ENCODE measurements at places on chromosomes 5 and 9. TPM values are rescaled to one million over a fixed set of nuclear protein-coding genes. Genes with fewer than 3 reads are reported as not detected.

The OGN gene
- not detected for total RNA-seq

The CTXN3 gene
- not detected for total RNA-seq

The CACNA1B gene
- total RNA-seq, result not detected

The FOXD4L4 gene
- total RNA-seq, result 0.13 TPM

The ABO gene
- total RNA-seq, result 0.20 TPM

The NDUFS4 gene
- total RNA-seq, result 55.6 TPM

The BRINP1 gene
- not detected for total RNA-seq

The SLC24A2 gene
- total RNA-seq, result not detected

- H3K27ac ChIP-seq, result no peak overlapping the region
- no peak overlapping the region for H3K4me3 ChIP-seq
- no peaks in the 10 kb centered on the region for H3K36me3 ChIP-seq
- no peaks in the 10 kb centered on the region for H3K27me3 ChIP-seq
Observed at GRCh38 chr9:116232424-116233159, 79.0 kb downstream of the PAPPA start.

DNA sequence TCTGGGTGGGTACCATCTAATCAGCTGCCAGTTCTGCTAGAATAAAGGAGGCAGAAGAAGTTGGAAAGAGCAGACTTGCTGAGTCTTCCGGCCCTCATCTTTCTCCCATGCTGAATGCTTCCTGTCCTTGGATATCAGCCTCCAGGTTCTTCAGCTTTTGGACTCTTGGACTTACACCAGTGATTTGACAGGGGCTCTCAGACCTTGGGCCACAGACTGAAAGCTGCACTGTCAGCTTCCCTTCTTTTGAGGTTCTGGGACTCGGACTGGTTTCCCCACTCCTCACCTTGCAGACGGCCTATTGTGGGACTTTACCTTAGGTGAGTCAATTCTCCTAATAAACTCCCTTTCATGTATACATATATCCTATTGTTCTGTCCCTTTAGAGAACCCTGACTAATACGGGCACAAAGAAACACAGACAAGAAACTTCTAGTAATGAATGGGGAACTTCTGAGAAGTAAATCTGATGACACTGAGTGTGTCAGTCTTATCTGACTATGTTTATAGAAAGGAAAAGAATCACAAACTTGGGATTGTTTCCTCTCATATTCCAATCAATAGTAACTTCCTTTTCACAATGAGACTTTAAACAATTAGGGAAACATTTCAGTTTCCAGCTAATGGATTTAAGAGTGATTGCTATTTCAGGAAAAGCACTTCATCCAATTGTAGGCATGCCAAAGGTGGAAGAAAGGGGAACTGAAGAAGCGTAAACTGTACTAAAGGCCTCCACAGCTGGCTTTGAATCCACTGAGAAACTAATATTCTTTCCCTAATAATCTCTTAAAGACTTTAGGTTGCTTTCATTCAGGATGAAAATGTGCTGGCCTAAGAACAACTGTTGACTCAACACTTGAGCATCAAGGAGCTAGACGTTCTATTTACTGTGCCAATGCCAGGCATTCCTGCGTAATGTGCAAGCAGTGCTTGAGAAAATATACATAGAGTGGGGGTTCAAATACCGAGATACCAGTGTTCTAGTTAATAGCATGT lies 127.9 kb upstream of the PTGER4 start:
- no peak overlapping the region for H3K4me3 ChIP-seq
- peaks cover 2% of the 10 kb centered on the region for H3K4me1 ChIP-seq
- no peaks in the 10 kb centered on the region for H3K27me3 ChIP-seq
- peaks cover 4% of the 10 kb centered on the region for H3K36me3 ChIP-seq
- H3K27ac ChIP-seq, result no peak overlapping the region
- no peak for DNase-seq

DNA sequence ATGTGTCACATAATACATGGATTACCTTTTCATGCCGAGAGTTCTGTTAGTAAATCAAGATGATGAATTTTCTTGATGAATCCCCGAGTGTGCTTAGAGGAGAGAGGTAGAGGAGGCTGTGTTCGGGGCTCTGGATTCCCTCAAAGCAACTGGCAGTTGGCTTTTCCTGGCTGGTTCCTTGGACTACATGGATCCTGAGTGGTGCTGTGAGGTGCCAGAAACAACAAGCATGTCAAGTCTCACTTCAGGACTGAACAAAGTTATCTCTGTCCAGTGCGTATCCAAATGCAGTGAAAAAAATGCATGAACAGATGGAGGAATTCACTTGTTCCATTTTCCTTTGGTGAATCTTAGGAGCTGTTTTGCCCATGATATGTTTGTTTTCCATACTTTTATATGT lies 231.7 kb downstream of the FBXL7 start:
- no peak overlapping the region for H3K27ac ChIP-seq
- no peak overlapping the region for H3K4me3 ChIP-seq
- no peaks in the 10 kb centered on the region for H3K4me1 ChIP-seq
- no peak for DNase-seq

DNA sequence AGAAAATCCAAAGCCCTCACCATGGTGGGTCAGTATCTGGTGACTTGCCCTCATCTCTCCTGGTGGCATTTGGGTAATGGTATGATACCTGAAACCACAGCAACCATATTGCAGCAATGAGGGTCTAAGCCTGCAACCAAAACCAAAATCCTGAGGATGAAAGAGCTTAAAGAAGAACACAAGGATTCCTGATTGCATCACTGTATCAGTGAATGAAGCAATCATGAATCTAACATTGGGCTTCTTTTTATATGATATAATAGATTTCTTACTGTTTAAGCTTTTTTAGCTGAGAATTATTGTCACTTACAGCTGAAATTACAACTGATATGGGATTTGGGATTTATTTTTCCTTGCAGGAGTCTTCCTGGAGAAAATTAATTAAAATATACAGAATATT lies 269.9 kb downstream of the MEF2C start:
- no peaks in the 10 kb centered on the region for H3K4me1 ChIP-seq
- no peak overlapping the region for H3K4me3 ChIP-seq
- DNase-seq, result no peak
- no peak overlapping the region for H3K27ac ChIP-seq
- H3K36me3 ChIP-seq, result no peaks in the 10 kb centered on the region

DNA sequence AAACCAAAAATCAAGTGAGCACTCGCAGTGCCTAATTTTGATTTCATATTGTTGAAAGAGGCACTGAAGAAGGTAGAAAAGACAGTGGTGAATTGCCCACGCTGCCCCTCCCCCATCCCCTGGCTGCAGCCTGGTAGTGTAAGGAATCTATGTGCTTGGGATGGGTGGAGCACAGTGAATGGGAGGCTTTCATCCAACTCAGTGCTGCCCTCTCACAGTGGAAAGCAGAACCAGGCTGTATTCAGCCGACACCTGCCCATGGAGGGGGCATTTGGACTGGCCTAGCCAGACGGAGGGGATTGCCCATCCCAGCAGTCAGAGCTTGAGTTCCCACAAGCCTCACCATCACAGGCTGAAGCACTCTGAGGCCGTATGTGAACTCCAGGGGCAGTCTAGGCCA lies 800.4 kb upstream of the DMAC1 start:
- no peaks in the 10 kb centered on the region for H3K27me3 ChIP-seq
- H3K4me1 ChIP-seq, result no peaks in the 10 kb centered on the region
- no peak for DNase-seq

DNA sequence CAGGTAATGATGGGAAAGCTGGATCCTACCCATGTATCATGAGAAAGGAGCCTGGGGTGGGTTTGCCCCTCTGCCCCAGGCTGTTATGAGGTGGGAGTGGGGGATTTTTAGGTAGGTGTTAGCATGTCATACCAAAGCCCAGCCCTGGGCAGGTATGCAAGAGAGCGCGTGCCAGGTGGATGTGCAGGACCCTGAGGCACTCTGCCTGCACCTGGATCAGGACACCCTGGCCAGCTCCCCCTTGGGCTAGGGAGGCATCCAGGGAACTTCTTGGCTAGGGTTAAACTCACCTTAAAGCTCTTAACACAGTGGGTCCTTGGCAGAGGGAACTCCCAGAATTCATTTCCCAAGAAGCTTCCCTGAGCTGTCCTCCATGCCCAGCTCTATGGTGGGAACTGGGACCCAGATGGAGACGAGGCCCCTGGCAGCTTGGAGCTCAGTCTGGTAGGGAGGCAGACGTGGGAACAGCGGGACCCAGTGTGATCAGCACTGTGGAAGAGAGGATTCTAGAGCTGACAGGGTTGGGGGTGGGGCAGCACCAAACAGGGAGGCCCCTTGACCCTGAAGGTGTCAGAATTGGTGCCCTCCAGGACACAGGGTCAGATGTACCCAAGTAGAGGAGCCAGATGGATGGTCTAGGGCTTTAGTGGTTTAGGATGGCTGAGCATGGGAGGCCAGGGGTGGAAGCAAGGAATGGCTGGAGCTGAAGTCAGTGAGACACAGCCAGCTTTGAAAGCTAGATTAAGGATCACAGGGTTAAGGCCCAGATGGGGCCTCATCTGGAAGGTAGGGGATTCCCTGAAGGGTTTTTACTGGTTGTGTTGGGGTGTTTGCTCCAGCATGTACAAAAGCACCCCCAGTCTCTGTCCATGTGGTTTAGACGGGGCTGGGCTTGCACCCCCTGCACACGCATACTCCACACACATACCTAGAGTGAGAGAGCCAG lies 2.2 kb upstream of the PRR7 start:
- peaks cover 32% of the 10 kb centered on the region for H3K36me3 ChIP-seq
- no peak for DNase-seq
- peaks cover 63% of the 10 kb centered on the region for H3K4me1 ChIP-seq

DNA sequence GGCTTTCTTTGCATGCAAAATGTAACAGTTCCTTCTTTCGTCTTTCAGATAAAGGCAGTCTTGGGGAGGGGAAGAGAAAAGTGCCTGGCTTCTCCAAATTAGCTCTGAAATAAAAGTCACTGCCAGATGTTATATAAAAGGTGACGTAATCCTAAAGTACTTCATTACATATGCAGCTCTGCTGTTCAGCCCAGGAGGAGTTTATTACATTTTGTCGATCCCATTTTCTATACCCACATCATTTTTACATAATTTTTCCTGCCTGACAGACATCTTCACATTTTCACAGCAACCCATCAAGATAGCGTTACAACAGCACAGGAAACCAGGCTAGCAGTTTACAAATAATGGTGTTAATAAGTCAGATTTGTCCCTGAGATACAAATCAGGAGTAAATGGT lies 86.7 kb upstream of the SLC30A5 start:
- DNase-seq, result no peak
- H3K4me3 ChIP-seq, result no peak overlapping the region
- no peaks in the 10 kb centered on the region for H3K4me1 ChIP-seq

GRCh38 chr5:76953551-76954382 lies 922 bp downstream of the CRHBP start:
- H3K4me3 ChIP-seq, result no peak overlapping the region
- no peak for DNase-seq
- H3K27me3 ChIP-seq, result peaks cover 62% of the 10 kb centered on the region
- H3K36me3 ChIP-seq, result no peaks in the 10 kb centered on the region

GRCh38 chr5:73858776-73859175 lies 232.8 kb downstream of the ARHGEF28 start:
- H3K4me3 ChIP-seq, result no peak overlapping the region
- H3K27me3 ChIP-seq, result peaks cover 31% of the 10 kb centered on the region
- no peak overlapping the region for H3K27ac ChIP-seq
- no peak for DNase-seq
- H3K4me1 ChIP-seq, result no peaks in the 10 kb centered on the region

- no peaks in the 10 kb centered on the region for H3K36me3 ChIP-seq
- H3K4me1 ChIP-seq, result no peaks in the 10 kb centered on the region
- no peak overlapping the region for H3K27ac ChIP-seq
- DNase-seq, result no peak
- no peak overlapping the region for H3K4me3 ChIP-seq
- peaks cover 11% of the 10 kb centered on the region for H3K27me3 ChIP-seq
Observed at GRCh38 chr5:175828651-175829050, 42.7 kb upstream of the CPLX2 start.

- peaks cover 19% of the 10 kb centered on the region for H3K27me3 ChIP-seq
- H3K36me3 ChIP-seq, result peaks cover 29% of the 10 kb centered on the region
- peaks cover 48% of the 10 kb centered on the region for H3K4me1 ChIP-seq
- no peak for DNase-seq
Observed at GRCh38 chr9:21803649-21804048, 1.2 kb downstream of the MTAP start.

- H3K4me3 ChIP-seq, result no peak overlapping the region
- H3K27me3 ChIP-seq, result no peaks in the 10 kb centered on the region
- no peaks in the 10 kb centered on the region for H3K36me3 ChIP-seq
Observed at GRCh38 chr5:95385334-95385733, 5.8 kb upstream of the FAM81B start.

GRCh38 chr5:15574806-15575325 lies 74.9 kb downstream of the FBXL7 start:
- H3K36me3 ChIP-seq, result no peaks in the 10 kb centered on the region
- no peaks in the 10 kb centered on the region for H3K4me1 ChIP-seq
- no peak overlapping the region for H3K4me3 ChIP-seq
- no peaks in the 10 kb centered on the region for H3K27me3 ChIP-seq
- H3K27ac ChIP-seq, result no peak overlapping the region

- H3K27ac ChIP-seq, result no peak overlapping the region
- H3K4me1 ChIP-seq, result peaks cover 3% of the 10 kb centered on the region
- H3K36me3 ChIP-seq, result peaks cover 8% of the 10 kb centered on the region
- no peak for DNase-seq
Observed at GRCh38 chr5:96431376-96432187, 1.5 kb downstream of the PCSK1 start.

- H3K27ac ChIP-seq, result no peak overlapping the region
- DNase-seq, result no peak
- no peaks in the 10 kb centered on the region for H3K36me3 ChIP-seq
- H3K4me1 ChIP-seq, result no peaks in the 10 kb centered on the region
Observed at GRCh38 chr5:105288946-105289345, 1726.4 kb upstream of the NUDT12 start.

- H3K4me1 ChIP-seq, result peaks cover 21% of the 10 kb centered on the region
- H3K4me3 ChIP-seq, result no peak overlapping the region
- no peak for DNase-seq
- H3K36me3 ChIP-seq, result no peaks in the 10 kb centered on the region
- no peaks in the 10 kb centered on the region for H3K27me3 ChIP-seq
- no peak overlapping the region for H3K27ac ChIP-seq
Observed at GRCh38 chr9:78291240-78291925, 5.5 kb upstream of the PSAT1 start.

DNA sequence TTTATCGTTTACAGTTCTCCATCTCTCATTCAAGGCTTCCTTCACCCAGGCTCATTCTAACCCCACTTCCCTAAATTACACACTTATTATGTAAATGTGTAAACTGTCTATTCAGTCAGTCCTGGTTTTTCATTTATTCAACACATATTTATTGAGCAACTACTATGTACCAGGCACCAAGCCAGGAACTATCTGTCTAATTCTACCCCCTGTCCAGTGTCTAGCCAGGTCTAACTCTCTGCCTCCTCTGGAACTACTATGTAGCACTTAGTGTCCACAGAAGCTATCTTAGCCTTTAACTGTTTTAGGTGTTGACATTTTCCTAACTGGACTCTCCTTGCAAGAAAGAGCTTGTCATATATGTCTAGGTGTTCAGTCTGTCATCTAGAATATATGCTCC lies 56.5 kb downstream of the PDE4D start:
- H3K4me3 ChIP-seq, result no peak overlapping the region
- H3K36me3 ChIP-seq, result no peaks in the 10 kb centered on the region
- H3K4me1 ChIP-seq, result no peaks in the 10 kb centered on the region
- no peak for DNase-seq
- no peak overlapping the region for H3K27ac ChIP-seq

Data from activated CD4-positive, alpha-beta memory T cell treated with anti-CD3 and anti-CD28 coated beads, Interleukin-2, amount 10 ng/mL, durations not matched to agents 7 days and 5 days (primary cell).